ENCODE measurements at places on chromosomes 7 and 10.

GRCh38 chr10:118961436-118961835, 68.1 kb upstream of the NANOS1 start:
- DNase-seq = no peak

GRCh38 chr10:71848325-71849275, 2.5 kb downstream of the PSAP start:
- DNase-seq = no peak

DNA sequence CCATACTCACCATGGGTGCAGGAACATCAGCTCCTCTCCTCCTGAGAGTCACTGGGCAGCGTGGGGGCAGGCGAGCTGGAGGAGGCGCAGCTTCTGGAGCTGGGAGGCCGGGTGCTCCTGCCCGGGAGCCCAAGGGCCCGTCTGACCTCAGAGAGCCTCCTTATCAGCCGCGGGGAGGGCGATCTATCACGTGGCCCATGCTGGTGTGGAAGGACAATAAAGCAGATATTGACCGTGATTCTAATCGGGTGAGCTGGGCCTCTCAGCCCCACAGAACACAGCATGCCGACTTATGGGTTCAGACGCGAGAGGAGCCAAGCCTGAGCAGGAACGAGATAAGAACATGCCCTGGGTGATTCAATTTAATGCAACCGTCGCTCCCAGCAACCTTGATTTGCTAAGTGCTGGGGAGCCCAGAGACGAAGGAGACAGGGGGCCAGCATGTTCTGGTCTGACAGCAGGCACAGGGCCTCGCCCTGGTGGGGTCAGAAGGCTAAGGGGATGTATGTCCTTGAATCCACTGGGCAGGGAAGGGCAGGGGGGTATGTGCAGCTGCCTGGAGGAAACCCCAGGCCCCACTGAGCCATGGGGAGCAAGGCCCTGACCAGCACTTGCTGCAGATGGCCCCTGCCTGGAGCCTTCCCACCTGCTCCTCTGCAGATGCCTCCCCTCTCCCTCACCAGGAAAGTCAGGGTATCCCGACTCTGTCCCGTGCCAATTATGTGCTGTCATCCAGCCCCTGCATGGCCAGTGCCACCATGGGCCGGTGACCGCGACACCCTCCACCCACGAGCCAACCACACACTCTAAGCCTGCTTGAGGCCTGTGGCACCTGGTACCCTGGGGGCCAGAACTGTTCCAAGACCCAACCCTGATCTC, 95.3 kb upstream of the RET start:
- no peak for DNase-seq

DNA sequence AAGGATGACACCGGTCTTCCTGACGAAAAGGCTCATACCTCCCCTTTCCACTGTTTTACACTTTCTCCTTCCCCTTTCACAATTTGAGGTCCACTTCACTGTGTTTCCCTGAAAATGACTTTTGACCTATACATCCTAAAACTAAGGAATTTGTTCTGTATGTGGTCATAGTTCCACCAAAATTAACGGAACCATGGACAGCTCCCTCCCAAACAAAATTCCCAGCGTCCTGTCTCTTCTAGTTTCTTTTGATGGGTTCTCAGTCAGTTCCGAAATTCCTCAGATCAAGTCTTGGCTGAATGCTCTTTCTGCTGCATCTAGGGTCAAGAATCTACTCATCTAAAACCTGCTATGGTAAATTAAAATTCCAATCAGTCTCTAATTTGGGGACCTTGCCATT, 1191.9 kb downstream of the CNTNAP2 start:
- DNase-seq = no peak

DNA sequence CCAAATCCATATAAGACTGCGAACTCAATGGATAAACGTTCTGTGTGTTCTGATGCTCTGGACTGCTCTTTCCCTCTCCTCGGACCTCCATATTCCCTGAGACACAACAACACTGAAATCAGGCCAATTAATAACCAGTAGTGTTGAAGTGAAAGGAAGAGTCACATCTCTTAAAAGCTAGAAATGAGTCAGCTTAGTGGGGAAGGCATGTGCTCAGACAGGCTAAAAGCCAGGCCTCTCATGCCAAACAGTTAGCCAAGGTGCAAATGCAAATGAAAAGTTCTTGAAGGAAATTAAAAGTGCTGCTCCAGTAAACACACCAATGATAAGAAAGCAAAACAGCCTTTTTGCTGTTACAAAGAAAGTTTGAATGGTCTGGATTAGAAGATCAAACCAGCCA, 29.3 kb downstream of the TNS3 start:
- no peak for DNase-seq

GRCh38 chr10:103049237-103049636, 131.1 kb downstream of the CNNM2 start:
- no peak for DNase-seq

DNA sequence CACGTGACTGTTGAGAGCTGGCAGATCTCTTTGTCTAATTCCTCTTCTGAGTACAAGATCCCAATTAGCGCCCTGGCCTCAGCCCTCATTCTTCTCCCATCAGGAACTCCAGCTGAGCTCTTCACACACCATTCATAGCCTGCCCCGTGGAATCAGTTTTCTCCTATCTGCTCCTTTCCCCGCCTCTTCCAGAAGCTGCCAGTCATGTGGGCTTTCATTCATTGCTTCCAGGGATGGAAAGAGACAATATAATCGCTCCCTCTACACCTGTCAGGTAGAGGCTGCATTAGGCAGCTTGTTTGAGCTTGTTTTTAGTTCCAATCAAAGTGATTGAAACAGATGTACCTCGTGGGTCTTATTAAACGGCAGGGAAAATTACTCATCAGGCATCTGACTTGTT, 515.8 kb downstream of the TYW1 start:
- DNase-seq = no peak

GRCh38 chr7:6652446-6653011, 15.4 kb downstream of the ZNF316 start:
- no peak for DNase-seq

GRCh38 chr7:4684846-4685245, 2.8 kb downstream of the FOXK1 start:
- no peak for DNase-seq

- DNase-seq = no peak
Observed at GRCh38 chr10:66822801-66823200, 103.0 kb upstream of the LRRTM3 start.

DNA sequence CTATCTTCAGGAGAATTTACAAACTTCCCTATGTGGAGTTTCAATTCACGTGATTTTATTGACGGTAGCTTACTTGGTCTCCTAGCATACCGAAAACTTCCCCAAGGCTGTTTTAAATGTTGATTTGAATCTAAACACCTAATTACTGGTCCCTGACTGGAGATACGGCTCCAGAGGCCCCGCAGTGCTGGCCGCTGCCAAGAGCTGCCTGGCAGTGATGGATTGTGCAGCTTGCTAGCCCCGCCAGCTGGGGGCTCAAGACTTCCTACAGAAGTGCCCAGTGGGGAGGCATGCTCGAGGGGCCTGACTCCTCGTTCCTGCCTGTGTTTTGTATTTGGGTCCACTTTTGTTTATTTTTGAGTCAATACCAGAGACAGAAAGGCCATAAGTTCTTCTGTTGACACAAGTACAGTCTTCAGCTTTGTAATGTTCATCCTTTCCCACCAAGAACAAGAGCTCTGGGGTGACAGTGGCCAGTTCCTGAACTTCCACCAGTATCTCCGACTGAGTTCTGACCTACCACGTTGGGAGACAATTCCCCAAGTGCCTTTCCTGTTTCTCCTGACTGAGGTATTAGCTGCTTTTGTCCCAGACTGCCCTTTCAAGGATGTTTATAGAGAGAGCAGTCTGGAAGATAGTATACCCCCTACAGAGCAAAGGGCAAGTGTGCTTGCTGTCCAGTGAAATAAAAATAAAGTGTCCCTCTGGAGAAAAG, 80.7 kb upstream of the CXCL12 start:
- no peak for DNase-seq

DNA sequence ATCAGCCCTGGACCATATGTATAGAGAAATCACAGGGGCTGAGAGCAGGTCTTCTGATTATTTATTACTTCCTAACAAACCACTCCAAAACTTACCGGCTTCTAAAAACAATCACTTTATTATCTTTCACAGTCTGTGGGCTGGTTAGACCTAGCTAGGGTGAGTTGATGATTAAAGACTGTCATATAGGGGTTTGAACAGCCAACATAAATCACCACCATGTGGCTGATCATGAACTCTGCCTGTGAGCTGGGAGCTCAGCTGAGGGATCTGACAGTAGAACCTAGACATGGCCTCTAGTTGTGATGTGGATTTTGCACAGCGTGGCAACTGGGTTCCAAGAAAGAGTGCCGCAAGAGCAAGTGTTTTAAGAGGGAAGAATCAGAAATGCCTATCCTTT, 305.4 kb downstream of the CSTF2T start:
- DNase-seq = no peak

DNA sequence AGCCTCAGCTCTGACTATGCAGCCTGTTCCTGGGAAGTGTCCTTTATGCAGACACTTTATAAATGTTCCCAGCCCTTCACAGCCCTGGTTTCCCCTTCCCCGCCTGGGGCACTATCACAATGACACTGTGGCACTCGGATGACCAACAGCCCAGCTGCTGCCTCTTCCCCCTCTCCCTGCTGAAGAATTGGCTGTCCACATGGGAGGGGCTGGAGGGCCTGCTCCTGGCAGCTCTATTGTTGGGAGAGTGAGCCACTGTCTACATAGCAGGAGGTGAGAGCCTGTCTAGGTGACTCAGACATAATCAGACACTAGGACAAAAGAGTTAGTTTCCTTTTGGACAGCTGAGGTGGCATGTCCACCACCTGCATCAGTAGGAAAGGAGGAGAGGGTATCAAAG, 437.5 kb downstream of the PLXNA4 start:
- no peak for DNase-seq

DNA sequence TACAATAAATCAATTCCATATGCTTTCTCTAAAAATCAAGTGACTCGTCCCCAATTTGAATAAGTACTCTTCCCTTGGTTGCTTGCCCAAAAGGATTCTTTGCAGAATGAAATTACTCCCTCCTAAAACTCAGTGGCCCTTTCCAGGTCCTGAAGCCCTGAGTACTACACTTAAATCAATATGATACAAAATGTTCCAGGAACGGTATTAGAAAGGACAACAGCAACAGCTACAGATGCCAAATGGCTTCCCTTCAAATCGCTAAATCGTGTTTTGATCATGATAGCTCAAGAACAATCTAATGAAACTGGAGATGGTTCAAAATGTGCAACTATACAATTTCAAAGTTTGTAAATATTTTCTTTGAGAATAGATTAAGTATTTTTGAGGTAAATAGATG, 59.4 kb downstream of the TPK1 start:
- no peak for DNase-seq

- no peak for DNase-seq
Observed at GRCh38 chr7:99563650-99564049, 5.2 kb downstream of the ZNF655 start.

GRCh38 chr10:124928087-124928486, 13.8 kb upstream of the ZRANB1 start:
- DNase-seq = no peak

DNA sequence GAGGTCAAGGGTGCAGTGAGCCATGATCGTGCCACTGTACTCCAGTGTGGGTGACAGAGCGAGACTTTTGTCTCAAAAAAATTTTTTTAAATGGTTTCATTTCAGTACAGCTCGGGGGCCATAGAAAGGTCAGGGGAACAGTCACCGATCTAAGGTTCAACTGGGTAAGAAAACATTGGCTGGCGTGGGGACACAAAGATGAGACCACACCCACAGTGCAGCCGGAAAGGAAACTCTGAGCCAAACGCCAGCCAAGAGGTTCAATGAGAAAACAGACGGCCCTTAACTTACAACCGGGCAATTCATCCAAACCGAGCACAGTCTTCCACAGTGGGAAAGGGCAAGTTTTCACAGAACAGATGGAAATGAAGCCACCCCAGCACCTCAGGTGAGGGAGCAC, 65.1 kb downstream of the SLC37A3 start:
- DNase-seq = no peak

- DNase-seq = no peak
Observed at GRCh38 chr7:74039337-74039736, 11.4 kb downstream of the ELN start.

- DNase-seq = peak; percentile 36
Observed at GRCh38 chr10:110671788-110672579, 27.8 kb downstream of the RBM20 start.

DNA sequence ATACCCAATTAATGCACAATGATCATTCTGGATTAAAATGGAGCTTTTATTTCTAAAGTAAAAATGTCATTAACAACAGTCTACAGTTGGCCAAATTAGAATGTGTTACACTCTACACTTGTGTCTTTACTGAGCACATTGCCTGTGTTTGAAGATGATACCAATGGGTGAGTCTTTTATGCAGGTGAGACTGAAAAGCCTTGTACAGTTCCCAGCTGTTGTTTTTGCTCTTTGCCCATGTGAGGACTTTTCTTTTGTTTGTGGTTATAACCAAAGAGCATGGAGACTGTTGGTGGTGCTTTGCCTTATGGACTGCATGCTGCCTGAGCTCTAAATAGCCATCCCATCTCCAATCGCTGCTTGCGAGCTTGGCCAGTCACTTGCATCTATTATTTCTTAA, 264.5 kb downstream of the GATA3 start:
- no peak for DNase-seq

- DNase-seq = no peak
Observed at GRCh38 chr10:47016564-47016963, 105.3 kb downstream of the PTPN20 start.

- DNase-seq = no peak
Observed at GRCh38 chr7:83738291-83738835, 89.4 kb upstream of the SEMA3E start.

DNA sequence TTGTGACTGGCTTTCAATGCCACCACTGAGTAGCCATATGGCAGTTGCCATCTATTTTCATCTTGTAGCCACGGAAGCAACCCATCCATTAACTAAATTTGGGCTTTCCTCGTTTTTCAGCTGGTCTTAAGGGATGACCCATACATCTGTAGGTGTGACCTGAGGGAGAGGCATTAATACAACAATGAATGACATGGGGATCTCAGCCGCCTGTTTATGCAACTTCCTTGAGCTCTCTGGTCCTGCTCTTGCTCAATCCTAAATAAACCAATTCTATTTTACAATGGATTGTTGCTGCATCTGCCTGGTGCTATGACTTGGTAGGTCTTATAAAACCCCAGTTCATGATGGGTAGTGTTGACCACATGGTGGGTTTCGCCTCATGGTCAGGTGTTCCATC, 21.9 kb upstream of the ADAM22 start:
- no peak for DNase-seq

DNA sequence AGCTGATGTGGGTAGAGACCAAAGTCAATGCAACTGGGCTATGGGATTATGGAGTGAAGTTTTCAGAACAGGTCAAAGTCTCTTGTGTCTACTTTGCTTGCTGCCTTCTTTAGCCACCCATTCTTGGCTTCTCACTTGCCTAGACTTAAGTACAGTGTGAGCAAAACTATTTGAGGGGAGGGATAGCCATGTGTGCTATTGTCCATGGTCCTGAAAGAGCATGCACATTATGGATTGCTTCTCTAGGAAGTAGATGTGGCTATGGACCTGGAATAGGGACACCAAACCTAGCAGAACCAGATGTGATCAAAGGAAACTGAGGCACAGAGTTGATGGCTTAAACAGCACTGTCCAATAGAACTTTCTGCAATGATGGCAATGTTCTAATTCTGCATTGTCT, 81.9 kb upstream of the ZNF800 start:
- no peak for DNase-seq

GRCh38 chr10:122657729-122658128, 41.9 kb downstream of the C10orf120 start:
- DNase-seq = no peak

GRCh38 chr10:8254350-8254749, 199.9 kb downstream of the GATA3 start:
- DNase-seq = no peak

Data from activated CD4-positive, CD25-positive, alpha-beta regulatory T cell treated with anti-CD3 and anti-CD28 coated beads, Interleukin-2, amount 50 U/mL, for 16 hours (primary cell).